ENCODE measurements at places on chromosomes 7 and 10.

GRCh38 chr7:142833174-142834048 is 21.5 kb upstream of the EPHB6 start:
- no peak for DNase-seq

DNA sequence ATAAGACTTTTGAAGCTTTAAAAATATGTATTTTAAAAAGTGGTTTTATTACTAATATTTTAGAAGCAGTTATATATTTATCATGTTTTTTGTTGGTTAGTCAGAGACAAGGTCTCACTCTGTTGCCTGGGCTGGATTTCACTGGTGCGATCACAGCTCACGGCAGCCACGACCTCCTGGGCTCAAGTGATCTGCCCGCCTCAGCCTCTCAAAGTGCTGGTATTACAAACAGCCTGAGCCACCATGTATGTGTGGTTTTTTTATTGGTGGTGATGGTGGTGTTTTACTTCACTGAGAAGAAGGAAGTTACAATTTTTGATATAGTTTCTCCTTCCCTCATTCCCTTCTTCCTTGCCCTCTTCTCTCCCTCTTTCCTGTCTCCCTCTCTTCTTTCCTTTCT is 13.4 kb downstream of the NHLRC2 start:
- no peak for DNase-seq

DNA sequence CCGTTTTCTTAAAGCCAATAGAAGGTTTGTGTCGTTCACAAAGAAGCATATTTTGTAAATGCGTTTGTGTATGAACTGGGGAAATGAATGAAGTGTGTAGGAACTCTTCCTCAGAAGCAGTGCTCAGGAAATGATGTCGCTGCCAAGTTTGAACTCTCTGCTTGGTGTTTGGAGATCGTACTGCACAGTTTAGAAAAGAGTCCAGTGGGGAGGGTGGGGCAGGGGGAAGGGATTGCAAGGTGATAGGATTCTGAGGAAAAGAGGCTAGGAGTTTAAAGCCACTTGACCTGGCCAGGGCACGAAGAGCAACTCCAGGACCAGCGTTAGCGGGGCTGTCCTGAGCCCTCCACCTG is 122.2 kb downstream of the CUBN start:
- DNase-seq: no peak

- DNase-seq: no peak
These were observed 9.1 kb upstream of the MTPAP start for GRCh38 chr10:30358206-30358605.
